Cerebellar nuclear complex (tissue), 1 donor: ENCODE measurements at places on chromosomes 16 and 17.

GRCh38 chr17:30796016-30796415, 28.5 kb downstream of the CRLF3 start:
- no peak for DNase-seq

- DNase-seq, result no peak
Measured at GRCh38 chr17:21039839-21040575, 2.8 kb downstream of the USP22 start.

DNA sequence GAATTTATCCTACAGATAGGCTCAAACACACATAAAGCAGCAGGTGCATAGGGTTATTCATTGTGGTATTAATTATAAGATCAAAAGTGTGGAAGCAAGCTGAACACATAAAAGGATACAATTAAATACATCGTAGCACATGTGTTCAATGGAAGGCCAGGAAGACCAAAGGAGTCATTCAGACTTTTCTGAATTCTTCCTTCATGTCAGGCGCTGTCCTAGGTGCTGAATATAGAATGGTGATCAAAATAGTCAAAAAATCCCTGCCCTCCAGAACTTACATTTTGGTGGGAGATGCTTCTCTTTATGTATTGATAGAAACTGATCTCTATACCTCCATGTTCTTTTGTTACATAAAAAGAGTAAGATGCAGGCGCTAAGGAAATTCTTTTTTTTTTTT, 439.0 kb upstream of the ASIC2 start:
- DNase-seq, result no peak

DNA sequence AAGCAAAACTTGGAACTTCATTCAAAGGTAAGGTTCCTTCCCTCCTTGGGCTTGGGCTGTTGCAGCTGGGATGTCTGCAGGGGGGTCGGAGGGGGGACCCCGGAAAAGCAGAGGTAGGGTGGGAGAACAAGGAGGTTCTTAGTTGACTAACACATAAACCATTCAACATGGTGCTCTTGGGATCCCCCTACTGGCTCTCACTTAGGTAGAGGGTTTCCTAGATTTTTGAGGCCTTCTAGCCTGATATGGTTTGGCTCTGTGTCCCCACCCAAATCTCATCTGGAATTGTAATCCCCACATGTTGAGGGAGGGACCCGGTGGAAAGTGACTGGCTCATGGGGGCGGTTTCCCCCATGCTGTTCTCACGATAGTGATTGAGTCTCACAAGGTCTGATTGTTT, 93.9 kb downstream of the RGS9 start:
- no peak for DNase-seq

- no peak for DNase-seq
Measured at GRCh38 chr17:74351552-74352210, 10.0 kb downstream of the BTBD17 start.

- DNase-seq, result no peak
Measured at GRCh38 chr17:78419970-78420815, 41.7 kb downstream of the PGS1 start.

DNA sequence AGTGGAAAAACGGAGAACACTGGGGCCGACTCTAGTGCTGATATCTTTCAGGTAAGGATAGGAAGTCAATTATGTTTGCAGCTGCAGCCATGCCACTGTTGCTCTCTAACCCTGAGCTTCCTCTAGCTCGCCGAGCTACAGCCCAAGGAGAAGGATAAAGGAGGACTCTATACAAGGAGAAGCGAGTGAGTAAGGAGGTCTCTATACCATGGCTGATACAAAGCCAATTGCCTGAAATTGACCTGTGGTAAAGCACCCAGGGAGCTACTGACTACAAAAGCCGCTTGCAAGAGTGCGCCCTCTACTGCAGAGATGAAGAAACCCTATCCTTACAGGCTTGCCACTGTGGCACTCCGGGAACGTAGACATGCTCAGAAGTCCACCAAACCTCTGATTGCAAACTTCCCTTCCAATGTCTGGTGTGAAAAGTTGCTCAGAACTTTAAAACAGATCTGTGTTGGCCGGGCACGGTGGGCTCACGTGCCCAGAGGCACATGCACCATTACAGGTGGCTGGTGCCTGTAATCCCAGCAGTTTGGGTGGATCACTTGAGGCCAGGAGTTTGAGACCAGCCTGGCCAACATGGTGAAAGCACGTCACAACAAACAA, 10.8 kb upstream of the SLC46A1 start:
- no peak for DNase-seq

DNA sequence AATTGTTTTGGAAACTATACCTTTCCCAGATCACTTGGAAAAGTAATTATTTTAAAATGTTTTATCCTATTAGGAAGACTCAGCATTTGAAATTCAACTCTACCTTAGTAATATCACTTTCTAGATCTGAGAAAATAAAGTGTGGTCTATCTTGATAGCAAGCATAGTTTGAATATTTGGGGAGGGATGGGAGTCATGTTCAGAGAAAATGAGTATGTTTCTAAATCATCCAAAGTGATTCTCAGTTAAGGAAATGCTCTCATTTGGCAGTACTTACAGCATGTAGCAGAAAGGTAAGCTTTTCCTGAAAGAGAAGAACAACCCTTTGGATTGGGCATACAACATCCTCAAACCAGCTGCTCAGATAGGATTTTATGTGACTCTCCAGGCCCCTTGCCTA, 6.9 kb downstream of the C17orf75 start:
- DNase-seq, result no peak

- no peak for DNase-seq
Measured at GRCh38 chr16:52561910-52562741, 15.2 kb upstream of the TOX3 start.

DNA sequence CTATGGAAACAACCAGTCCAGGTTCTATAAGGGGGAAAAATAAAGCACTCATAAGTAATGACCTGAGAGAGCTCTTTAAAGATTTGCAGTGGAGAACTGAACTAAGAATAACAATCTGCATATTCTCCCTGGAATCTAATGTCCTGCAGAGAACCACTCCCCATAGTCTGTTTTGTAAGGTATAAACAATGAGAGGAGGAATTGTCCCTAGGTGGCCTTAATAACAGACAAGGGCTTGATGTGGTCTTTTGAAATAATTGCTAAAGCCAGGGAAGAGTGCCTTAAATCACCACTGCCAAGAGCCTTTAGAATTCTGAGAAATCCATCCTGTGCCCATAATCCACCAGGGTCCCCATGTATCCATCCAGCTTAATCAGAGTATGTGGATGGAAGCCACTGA, 106.3 kb downstream of the CDH11 start:
- no peak for DNase-seq

GRCh38 chr17:8220783-8221662, 10.6 kb upstream of the AURKB start:
- peak; percentile 72 for DNase-seq

- no peak for DNase-seq
Measured at GRCh38 chr16:79628501-79628975, 28.0 kb upstream of the MAF start.

GRCh38 chr16:85945424-85945751, 46.4 kb downstream of the IRF8 start:
- no peak for DNase-seq

DNA sequence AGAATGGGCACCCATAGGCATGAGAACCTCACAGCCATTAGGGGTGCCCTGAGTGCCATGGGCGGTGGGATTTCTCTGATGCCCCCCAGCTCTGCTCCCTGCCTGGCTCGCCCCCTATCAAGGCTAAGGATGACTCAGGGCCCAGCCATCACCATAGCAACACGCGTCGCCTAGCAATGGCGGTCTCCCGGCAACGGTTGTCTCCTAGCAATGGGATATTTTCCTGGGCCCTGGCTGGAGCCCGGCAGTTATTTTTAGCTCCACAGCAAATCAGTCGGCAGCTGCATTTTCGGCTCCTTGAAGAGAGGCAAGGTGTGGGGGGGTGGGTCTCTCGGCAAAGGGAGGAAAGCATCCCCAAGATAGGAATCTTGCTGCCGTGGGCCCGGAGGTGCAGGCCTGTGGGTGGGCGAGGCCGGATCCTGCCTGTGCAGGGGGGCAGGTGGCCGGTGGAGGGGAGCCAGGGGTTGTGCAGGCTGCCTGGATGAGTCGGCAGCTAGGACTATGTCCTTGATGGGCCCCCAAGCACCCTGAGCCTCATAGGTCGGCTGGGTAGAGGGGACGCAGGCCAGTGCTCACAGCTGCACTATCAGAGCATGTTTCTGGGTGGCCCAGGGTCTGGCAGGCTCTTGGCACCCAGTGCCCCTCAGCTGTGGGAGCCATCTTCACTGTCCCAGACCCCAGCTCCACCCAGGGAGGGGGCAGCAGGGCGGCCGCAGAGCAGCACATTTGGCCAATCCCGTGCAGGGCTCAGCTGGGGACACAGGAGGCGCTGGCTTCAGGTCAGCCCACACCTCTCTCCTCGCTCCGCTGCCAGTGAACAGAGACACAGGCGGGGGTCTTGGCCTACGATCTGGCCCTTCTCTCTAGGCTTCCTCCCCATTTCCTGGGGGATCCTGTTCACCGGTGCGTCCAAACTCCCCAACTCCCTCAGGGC, 4.2 kb upstream of the FBXL16 start:
- DNase-seq, result peak; percentile 80

DNA sequence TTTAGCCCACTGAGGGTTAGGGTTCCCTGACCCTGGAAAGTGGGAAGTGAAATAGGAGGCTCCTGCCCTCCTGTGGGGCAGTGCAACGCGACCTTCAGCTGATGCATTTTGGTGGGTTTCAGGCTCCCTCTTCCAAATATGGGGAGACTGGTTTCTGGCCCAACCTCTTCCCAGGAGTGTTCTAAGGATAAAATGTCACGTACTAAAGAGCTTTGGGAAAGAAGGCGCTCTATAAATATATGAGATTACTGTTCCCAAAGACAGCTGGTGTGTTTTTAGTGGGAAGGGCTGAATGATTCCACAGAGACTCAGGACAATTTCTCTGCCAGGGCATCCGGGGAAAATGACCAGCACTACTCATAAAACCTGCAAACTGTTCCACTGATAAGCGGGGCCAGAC, 9.8 kb downstream of the SLC35B1 start:
- DNase-seq, result no peak

GRCh38 chr17:28115046-28115445, 72.6 kb downstream of the NLK start:
- no peak for DNase-seq

GRCh38 chr16:49531931-49532840, 158.6 kb downstream of the C16orf78 start:
- DNase-seq, result no peak

- no peak for DNase-seq
Measured at GRCh38 chr16:67658849-67659674, 998 bp downstream of the ACD start.

- no peak for DNase-seq
Measured at GRCh38 chr16:14460726-14461125, 169.3 kb downstream of the PARN start.

DNA sequence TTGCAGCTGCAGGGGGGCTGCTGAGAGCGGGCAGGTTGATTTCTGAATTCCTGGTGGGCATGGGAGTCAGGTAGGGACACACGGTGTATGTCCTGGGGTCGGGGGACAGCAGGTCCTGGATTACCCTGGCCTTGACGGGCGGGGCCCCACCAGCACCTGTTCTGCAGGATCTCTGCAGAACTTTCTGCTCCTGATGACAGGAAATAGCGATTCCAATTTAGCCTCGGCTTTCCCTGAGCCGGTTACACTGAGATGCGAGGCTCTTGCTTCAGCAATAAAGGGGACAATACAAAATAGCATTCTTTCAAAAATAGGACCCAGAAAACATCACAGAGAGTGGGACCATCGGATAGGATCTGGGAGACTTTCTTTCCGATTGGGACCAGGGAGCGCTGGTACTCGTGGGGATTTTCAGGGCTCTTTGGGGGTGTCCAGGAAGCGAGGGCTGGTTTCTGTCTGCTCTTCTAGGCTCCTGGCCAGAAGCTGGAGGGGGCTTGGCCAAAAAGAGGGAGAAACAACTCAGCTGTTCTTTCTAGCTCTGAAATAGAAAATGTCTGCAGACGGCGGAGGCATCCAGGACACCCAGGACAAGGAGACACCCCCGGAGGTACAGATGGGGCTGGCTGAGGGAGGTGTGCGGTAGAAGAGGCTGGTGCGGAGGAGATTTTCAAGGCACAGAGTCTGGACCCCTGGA, 642 bp downstream of the ZNF205 start:
- no peak for DNase-seq

- DNase-seq, result no peak
Measured at GRCh38 chr16:49510654-49511305, 137.2 kb downstream of the C16orf78 start.

DNA sequence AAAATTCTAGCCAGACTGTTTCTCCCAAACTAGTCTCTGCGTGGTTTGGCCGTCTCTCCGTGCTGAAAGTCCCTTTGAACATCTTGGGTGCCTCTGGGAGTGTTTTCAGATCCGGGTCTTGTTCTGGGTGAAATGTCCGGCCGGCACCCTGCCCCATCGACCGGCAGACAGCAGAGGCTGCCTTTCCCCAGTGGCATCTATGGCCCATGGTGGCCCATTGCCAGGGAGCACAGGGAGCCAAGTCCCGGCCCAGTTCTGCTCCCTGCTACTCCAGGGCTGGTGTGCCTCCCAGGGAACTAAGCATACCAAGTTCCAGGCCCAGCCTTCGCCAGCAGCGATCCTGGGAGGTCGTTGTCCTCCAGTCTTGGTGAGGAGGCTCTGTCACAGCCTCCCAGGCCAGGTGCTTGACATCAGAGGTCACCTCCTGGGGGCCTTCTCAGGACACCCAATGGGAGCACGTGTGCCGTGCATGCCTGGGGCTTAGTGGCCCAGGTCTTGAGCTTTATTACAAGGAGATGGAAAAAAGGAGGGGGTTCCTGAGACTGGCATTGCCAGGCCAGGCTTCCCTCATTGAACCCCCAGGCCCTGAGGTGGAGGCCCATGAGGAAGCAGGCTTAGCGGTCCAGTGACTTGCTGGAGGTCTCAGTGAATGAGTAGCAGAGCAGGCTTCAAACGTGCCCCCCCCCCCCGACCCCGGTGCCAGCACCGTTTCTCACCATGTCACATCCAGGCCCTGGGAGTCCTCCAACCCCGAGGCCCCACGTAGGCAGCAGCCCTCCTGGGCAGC, 54.0 kb downstream of the PGS1 start:
- DNase-seq, result no peak

DNA sequence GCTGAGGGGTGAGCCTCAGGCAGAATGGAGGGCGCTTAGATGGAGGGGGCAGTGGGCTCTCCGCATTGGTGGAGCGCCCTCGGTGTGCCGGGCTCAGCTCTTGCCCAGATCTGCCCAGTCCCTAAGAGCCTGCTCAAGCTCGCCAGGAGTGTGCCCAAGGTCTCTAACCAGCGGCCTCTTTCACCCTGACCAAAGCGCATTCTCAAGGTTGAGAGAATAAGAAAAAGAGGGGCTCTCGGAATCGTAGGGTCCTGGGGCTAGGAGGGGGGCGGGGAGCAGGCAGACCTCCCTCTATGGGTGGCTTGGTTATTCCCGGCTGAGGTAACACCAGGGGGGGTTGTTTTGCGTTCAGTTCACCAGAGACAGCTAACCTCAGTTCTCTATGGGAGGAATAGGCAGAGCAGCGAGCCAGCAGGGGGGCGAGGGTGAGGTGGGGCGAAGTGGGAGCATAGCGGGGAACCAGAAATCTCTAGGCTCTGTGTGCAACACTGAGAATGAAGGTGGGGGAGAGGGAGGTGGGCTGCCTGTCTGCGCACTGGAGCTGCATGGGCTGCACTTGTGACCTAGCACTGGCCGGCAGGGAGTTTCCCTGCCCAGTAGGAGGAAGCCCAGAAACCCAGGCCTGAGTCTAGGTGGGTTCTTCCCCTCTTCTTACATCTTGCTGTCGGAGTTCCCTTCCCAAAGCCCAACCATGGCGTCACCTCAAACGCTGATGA, 3.0 kb downstream of the TMEM132E start:
- no peak for DNase-seq

GRCh38 chr17:64707050-64707591, 45.0 kb upstream of the SMURF2 start:
- no peak for DNase-seq

GRCh38 chr17:72913142-72913682, 179.3 kb downstream of the SLC39A11 start:
- no peak for DNase-seq
